PC-9 (cell line): ENCODE measurements at places on chromosomes 4 and X. TPM values are rescaled to one million over a fixed set of nuclear protein-coding genes. Genes with fewer than 3 reads are reported as not detected.
A peak's percentile ranks its signal among the peaks of the same experiment; 100 is the strongest.

GRCh38 chrX:143781103-143781502, 60.6 kb upstream of the SPANXN2 start:
- H3K27me3 ChIP-seq: no peaks in the 10 kb centered on the region
- no peak overlapping the region for H3K27ac ChIP-seq
- H3K4me1 ChIP-seq: no peaks in the 10 kb centered on the region
- no peak for DNase-seq

DNA sequence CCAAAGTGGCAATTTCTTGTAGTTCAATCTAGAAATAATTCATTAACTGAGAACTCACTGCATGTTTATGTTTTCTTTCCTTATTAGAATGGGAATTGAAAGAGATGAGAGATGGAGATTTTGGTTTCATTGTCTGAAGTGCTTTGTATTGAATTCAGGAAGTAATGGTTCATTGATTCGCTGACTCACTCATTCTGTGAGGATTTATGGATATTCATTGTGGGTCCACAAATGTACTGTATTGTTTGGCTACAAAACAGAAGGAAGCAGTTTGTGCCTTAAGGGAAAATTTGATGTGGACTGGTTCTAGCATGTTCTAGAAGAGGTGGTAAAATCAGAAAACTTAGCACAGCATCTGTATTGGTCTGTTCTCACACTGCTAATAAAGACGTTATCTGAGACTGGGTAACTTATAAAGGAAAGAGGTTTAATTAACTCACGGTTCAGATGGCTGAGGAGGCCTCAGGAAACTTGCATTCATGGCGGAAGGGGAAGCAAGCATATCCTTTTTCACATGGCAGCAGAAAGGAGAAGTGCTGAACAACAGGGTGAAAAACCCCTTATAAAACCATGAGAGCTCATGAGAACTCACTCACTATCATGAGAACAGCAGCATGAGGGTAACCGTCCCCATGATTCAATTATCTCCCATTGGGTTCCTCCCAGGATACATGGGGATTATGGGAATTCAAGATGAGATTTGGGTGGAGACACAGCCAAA, 132.3 kb upstream of the VCX3A start:
- no peaks in the 10 kb centered on the region for H3K4me1 ChIP-seq
- H3K27ac ChIP-seq: no peak overlapping the region
- H3K4me3 ChIP-seq: no peak overlapping the region
- DNase-seq: no peak
- H3K27me3 ChIP-seq: no peaks in the 10 kb centered on the region

DNA sequence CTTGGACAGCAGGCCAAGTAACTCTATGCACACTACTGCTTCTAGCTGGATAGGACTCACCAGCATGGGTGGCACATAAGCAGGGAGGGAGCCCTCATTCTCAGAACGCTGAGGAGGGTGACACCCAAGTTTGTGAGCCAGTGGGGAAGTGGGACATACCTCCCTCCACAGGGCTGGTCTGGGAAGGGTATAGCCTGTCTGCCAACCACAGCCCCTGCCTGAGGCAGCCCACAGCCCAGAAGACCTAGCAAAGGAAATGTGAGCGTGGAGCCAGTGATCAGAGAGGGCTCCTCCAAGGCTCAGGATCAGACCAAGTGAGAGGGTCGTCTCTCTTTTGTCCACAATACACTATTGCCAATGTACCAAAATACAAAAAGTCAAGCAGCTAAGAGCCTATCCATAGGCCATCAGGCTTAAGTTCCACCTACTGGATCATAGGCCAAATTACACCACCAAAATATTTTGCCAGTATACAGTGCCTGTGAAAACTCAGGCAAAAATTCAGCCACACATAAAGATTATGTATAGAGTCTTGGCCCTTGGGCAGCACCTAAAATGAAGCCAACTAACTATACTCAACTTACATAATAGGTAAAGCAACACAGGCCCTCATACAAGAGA, 1203.1 kb downstream of the PCDH18 start:
- H3K27me3 ChIP-seq: no peaks in the 10 kb centered on the region
- H3K4me3 ChIP-seq: no peak overlapping the region
- H3K4me1 ChIP-seq: no peaks in the 10 kb centered on the region
- no peak overlapping the region for H3K27ac ChIP-seq

GRCh38 chrX:130799393-130799792, 103.6 kb downstream of the ENOX2 start:
- H3K36me3 ChIP-seq: no peaks in the 10 kb centered on the region
- DNase-seq: no peak
- no peaks in the 10 kb centered on the region for H3K27me3 ChIP-seq
- no peak overlapping the region for H3K4me3 ChIP-seq

DNA sequence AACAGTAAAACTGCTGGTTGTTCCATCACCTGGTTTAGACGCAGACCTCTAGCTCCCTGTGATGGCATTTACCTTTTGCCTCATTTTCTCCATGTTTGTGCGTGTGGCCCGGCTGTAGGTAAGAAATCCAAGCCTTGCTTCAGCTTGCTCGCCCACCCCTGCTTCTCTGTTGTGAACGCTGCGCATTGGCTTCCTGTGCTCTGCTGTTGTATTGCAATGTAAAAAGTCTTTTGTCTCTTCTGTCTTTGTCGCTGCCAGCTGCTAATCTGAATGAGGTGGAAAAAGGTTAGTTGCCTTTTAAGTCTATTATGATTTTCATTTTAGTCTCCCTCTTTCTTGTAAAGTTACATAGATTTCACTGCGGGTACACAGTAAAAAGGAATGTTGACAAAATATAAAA, 127.3 kb upstream of the PACRGL start:
- no peak overlapping the region for H3K4me3 ChIP-seq
- no peaks in the 10 kb centered on the region for H3K36me3 ChIP-seq
- H3K27ac ChIP-seq: no peak overlapping the region
- no peaks in the 10 kb centered on the region for H3K4me1 ChIP-seq
- no peaks in the 10 kb centered on the region for H3K27me3 ChIP-seq
- DNase-seq: no peak

DNA sequence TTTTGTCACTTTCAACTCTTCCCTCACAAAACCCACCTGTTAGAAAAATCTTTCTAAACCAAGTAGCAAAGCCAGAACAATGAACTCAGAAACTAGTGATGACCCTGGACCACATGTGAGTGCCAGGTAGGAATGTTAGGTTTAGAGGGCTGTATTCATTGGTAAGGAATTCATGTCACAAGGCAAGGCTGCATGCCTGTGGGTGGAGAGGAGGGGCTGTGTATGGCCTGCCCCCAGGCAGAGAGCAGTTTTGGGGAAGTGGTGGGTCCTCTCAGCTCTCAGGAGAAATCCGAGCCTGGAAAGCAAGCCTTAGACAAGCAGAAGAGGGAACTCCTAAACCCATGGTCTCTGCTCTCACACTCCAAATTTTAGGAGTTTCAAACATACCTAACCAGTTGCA, 2.4 kb downstream of the RNF175 start:
- no peak overlapping the region for H3K27ac ChIP-seq
- H3K4me3 ChIP-seq: no peak overlapping the region
- H3K27me3 ChIP-seq: no peaks in the 10 kb centered on the region
- DNase-seq: no peak

DNA sequence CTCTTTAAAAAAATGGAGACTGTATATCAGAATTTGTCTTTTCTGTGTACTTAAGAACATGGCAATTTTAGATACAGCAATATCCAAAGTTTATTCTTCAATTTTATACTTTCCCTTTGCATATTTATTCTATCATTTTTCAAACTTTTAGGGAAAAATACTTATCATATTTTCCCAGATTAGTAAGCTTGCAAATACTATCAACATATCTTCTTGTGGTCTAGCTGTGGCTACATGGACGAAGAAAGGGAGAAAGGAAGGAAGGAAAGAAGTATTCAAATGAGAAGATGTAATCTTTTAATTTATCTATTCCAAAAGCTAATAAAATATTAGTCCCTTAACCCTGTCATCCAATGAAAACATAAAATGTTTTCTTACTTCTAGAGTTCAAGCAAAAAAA, 797.8 kb upstream of the GALNTL6 start:
- H3K27ac ChIP-seq: no peak overlapping the region
- H3K4me3 ChIP-seq: no peak overlapping the region
- H3K4me1 ChIP-seq: no peaks in the 10 kb centered on the region
- DNase-seq: no peak
- no peaks in the 10 kb centered on the region for H3K36me3 ChIP-seq

- H3K4me3 ChIP-seq: no peak overlapping the region
- DNase-seq: no peak
- no peak overlapping the region for H3K27ac ChIP-seq
- H3K27me3 ChIP-seq: no peaks in the 10 kb centered on the region
- no peaks in the 10 kb centered on the region for H3K36me3 ChIP-seq
- no peaks in the 10 kb centered on the region for H3K4me1 ChIP-seq
These were observed 18.0 kb downstream of the GABRB1 start for GRCh38 chr4:47049347-47049746.

- H3K27ac ChIP-seq: peak overlapping the region; percentile 62
- H3K4me3 ChIP-seq: no peak overlapping the region
- no peaks in the 10 kb centered on the region for H3K27me3 ChIP-seq
- no peaks in the 10 kb centered on the region for H3K36me3 ChIP-seq
These were observed 40.0 kb downstream of the TXK start for GRCh38 chr4:48093991-48094416.

DNA sequence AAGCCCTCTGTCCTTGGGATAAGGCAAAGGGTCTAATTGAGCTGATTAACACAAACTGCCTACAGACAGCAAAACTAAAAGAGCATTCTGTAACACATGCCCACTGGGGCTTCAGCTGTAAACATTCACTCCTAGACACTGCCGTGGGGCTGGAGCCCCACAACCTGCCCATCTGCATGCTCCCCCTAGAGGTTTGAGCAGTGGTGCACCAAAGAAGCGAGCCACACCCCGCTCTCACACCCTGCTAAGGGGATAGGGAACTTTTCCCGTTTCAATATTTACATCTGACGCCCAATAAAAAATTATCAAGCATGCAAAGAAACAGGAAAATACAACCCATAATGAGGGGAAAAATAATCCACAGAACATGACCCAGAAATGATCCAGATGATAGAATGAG, 46.9 kb upstream of the HSD17B10 start:
- DNase-seq: no peak
- no peak overlapping the region for H3K4me3 ChIP-seq
- H3K36me3 ChIP-seq: no peaks in the 10 kb centered on the region
- H3K4me1 ChIP-seq: no peaks in the 10 kb centered on the region
- H3K27ac ChIP-seq: no peak overlapping the region

DNA sequence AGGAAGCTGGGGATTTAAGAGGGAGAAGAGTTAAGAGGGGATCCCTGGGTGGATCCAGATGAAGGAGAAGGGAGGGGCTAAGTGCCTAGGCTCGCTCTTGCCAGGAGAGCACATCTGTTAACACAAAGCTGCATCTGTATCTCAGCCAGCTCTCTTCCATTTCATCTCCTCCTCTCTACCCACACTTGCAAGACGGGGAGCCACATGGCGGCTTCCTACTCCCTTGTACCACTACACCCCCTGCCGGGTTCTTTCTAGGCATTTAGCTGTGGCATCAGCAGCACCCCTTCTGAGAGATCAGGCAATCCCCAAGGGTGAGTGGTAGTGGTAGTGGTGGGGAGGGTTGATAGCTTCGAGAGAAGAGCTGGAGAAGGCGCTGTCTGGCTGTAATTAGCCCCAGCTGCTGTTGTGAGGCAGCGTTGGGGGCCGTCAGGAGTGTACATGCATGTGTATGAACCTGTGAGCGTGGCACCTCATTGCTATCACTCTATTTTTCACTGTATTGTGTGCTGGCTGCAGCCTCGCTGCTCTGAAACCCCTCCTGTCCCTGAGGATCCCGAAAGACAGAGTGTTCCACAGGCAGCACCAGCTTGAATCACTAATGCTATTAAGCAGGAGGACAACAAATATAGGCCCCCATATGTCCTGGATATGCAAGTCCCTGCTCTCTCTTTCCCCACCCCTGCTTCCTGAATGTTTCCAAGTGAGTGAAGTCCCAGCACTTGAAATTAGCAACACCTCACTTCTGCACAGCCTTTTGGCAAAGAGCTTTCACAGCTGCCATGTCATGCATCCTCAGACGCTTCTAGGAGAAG, 73.7 kb downstream of the RTL9 start:
- no peak for DNase-seq
- peaks cover 10% of the 10 kb centered on the region; the same call in 1 of the 2 replicates for H3K27me3 ChIP-seq
- no peaks in the 10 kb centered on the region for H3K36me3 ChIP-seq
- no peak overlapping the region for H3K27ac ChIP-seq
- no peak overlapping the region for H3K4me3 ChIP-seq
- no peaks in the 10 kb centered on the region for H3K4me1 ChIP-seq

- no peak for DNase-seq
- H3K27ac ChIP-seq: no peak overlapping the region
- H3K27me3 ChIP-seq: no peaks in the 10 kb centered on the region
- H3K4me3 ChIP-seq: no peak overlapping the region
- H3K4me1 ChIP-seq: no peaks in the 10 kb centered on the region
These were observed 70.7 kb upstream of the DCLK2 start for GRCh38 chr4:150007512-150007911.

GRCh38 chr4:117512414-117512813, 427.0 kb upstream of the TRAM1L1 start:
- H3K4me3 ChIP-seq: no peak overlapping the region
- no peaks in the 10 kb centered on the region for H3K36me3 ChIP-seq
- H3K27ac ChIP-seq: no peak overlapping the region
- no peak for DNase-seq
- H3K27me3 ChIP-seq: no peaks in the 10 kb centered on the region
- no peaks in the 10 kb centered on the region for H3K4me1 ChIP-seq

DNA sequence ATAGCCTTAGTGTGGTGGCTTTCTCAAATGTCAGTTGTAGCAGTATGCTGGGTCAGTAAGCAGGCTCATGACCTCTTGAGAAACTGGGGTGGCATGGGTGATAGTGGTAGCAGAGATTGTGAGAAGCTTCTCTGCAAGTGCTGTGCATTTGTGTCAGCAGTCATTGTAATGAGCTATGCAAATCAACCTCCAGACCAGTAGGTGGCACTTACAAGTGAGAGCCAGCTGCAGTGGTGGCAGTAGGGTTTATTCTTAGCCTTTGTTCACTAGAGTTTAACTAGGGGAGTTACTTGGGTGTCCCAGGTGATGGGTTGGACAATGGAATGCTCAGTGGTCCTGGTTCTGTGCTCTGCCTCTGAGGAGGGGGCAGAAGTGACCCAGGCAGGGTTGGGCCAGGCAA, 818.7 kb downstream of the PCDH7 start:
- H3K36me3 ChIP-seq: no peaks in the 10 kb centered on the region
- H3K4me1 ChIP-seq: no peaks in the 10 kb centered on the region
- H3K27me3 ChIP-seq: no peaks in the 10 kb centered on the region
- no peak overlapping the region for H3K4me3 ChIP-seq
- H3K27ac ChIP-seq: no peak overlapping the region

DNA sequence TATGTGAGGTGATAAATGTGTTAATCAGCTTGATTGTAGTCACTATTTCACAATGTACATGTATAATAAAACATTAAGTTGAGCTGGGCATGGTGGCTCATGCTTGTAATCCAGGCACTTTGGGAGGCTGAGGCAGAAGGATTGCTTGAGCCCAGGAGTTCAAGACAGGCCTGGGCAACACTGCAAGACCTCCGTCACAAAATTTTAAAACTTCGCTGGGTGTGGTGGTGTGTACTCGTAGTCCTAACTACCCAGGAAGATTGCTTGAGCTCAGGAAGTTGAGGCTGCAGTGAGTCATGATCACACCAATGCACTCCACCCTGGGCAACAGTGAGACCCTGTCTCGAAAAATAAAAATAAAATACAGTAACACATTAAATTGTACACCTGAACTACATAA, 20.1 kb downstream of the LYAR start:
- DNase-seq: no peak
- H3K4me1 ChIP-seq: no peaks in the 10 kb centered on the region
- no peaks in the 10 kb centered on the region for H3K36me3 ChIP-seq
- H3K27ac ChIP-seq: no peak overlapping the region

PABPC1L2A gene
- not detected in 2 replicates for total RNA-seq

SLC25A6 gene
- total RNA-seq: 178 and 212 TPM in 2 replicates

DUSP9 gene
- 1.3 and 1.8 TPM in 2 replicates for total RNA-seq
